ENCODE measurements at places on chromosomes 5 and 9. TPM values are rescaled to one million over a fixed set of nuclear protein-coding genes. Genes with fewer than 3 reads are reported as not detected.

DNA sequence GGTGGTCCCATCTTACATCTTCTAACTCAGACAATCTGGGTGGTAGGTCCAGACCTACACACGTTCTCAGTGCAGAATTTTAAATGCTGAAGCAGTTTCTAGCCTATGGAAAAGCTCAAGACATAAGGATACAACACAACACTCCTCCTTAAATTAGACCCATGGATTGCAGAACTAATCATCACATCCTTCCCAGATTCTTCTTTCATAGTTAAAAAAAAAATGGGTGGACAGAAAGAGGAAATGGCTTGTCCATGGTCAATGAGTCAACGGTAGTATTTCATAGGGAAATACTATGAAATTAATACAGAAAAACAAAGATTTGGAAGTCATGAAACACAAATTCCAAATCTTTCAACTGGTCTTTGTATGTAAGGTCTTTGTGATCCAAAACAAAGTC is 106.9 kb downstream of the PAPPA start:
- no peaks in the 10 kb centered on the region for H3K27me3 ChIP-seq
- H3K4me1 ChIP-seq = no peaks in the 10 kb centered on the region
- H3K4me3 ChIP-seq = no peak overlapping the region
- H3K27ac ChIP-seq = no peak overlapping the region
- no peak for DNase-seq

DNA sequence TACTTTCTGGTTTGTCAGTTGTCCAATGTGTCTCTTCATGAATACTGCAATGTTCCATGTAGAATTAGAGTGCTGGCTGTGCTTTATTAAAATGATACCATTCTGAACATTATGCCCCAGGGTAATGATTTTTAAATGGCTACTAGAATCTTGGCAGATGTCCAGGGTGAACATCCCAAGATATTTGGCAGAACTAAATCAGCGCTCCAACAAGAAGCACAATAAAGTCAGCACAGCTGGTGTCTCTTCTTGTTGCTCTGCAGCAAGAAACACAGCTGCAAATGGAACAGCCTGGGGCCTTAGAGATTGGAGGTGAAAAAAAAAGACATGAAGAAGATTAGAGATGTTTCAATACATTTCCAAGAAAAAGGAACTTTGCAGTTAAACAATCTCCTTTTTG is 248.3 kb downstream of the CDH18 start:
- H3K27ac ChIP-seq = no peak overlapping the region
- no peaks in the 10 kb centered on the region for H3K4me1 ChIP-seq
- no peaks in the 10 kb centered on the region for H3K27me3 ChIP-seq
- no peak overlapping the region for H3K4me3 ChIP-seq

DNA sequence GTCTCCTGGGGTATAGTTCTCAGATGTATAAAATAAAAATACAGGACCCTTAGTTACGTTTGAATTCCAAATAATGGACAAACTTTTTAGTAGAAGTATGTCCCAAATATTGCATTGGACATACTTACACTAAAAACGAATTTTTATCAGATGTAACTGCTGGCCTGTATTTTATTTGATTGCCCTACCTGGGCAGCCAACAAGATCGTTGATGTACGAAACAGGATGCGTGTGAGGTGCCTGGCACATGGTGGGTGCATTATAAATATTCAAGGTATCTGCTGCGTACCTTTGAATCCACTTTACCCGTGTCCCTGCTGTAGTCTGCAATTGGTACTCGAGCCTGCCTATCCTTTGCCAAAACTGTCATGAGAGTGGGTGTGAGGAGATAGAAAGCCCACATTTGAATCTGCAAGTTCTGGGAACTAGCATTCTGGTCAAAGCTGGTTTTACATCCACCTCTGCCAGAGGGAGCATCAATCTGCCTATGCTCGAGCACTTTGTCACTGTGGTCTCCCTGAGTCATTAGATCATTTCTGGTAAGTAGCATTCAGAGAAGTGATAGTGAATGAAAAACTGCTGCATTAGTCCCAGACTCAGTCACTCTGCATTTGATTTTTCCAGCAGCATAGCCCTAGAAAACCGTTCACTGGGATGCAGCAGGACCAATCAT is 133.7 kb upstream of the IQGAP2 start:
- H3K4me3 ChIP-seq = no peak overlapping the region
- peaks cover 3% of the 10 kb centered on the region for H3K4me1 ChIP-seq
- H3K27ac ChIP-seq = no peak overlapping the region
- no peaks in the 10 kb centered on the region for H3K27me3 ChIP-seq
- no peaks in the 10 kb centered on the region for H3K36me3 ChIP-seq

- no peak for DNase-seq
- no peak overlapping the region for H3K4me3 ChIP-seq
- no peaks in the 10 kb centered on the region for H3K36me3 ChIP-seq
- H3K27ac ChIP-seq = no peak overlapping the region
- no peaks in the 10 kb centered on the region for H3K4me1 ChIP-seq
Observed at GRCh38 chr5:113989913-113990305, 372.0 kb upstream of the KCNN2 start.

DNA sequence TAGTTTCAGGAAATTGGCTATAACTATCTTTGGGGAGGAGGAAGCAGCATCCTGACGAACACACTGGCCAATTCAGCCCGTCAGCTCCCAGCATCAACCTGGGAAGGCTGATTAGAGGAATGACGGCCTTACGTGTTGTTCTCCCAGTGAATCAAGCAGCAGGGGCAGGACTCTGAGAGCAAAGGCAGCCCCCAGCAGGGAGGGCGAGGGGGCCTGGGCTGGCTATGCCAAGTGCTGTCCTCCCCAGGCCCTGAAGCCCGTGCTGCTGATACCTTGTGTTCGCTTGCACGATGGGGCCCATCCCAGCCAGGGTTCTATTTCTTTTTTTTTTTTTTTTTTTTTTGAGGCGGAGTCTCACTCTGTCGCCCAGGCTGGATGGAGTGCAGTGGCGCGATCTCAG is 254.1 kb downstream of the FSTL4 start:
- H3K36me3 ChIP-seq = no peaks in the 10 kb centered on the region
- no peaks in the 10 kb centered on the region for H3K27me3 ChIP-seq
- H3K4me3 ChIP-seq = no peak overlapping the region
- H3K4me1 ChIP-seq = no peaks in the 10 kb centered on the region
- DNase-seq = no peak
- no peak overlapping the region for H3K27ac ChIP-seq

DNA sequence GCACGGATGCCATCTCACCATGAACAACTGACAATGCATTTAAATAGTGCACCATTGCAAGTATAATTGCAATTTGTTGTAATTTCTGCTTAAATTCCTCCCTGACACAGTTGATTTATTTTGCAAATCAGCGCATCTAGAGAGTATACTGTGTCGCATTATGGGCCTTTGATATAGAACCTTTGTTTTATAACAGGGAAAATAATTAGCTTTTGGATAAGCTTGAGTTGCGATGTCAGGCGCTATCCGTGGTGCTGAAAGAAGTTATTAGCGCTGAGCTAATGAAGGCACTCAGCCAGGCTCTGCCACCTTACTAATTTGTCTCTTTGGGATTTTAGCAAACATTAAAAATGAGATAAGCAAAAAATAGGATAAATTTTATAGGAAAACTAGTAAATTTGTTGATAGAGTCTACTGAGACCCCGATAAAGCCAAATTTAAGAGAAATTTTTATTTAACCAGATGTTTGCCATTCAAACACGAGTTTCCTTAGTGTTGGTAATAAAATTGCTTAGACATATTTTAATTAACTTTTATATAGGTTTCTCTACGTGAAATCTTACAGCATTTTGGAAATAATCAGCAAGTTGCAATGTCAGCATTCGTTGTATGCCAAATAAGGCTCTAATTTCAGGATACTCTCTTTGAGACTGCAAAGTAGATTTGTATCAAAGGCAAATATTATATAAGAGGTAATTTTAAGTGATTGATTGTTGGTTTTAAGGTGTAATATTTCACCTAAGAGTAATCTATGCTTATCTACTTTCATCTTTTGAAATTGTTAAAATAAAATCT is 355.5 kb downstream of the TLR4 start:
- DNase-seq = no peak
- H3K4me3 ChIP-seq = no peak overlapping the region
- no peaks in the 10 kb centered on the region for H3K4me1 ChIP-seq
- H3K36me3 ChIP-seq = no peaks in the 10 kb centered on the region
- no peak overlapping the region for H3K27ac ChIP-seq

GRCh38 chr9:36017278-36017677 is 19.4 kb upstream of the RECK start:
- no peaks in the 10 kb centered on the region for H3K27me3 ChIP-seq
- no peaks in the 10 kb centered on the region for H3K36me3 ChIP-seq
- no peak overlapping the region for H3K27ac ChIP-seq
- no peaks in the 10 kb centered on the region for H3K4me1 ChIP-seq

GRCh38 chr9:133353548-133353947 is 2.7 kb downstream of the SURF1 start:
- no peak for DNase-seq
- no peak overlapping the region for H3K27ac ChIP-seq
- no peaks in the 10 kb centered on the region for H3K27me3 ChIP-seq
- H3K4me1 ChIP-seq = peaks cover 15% of the 10 kb centered on the region

GRCh38 chr9:134389642-134390041 is 63.4 kb downstream of the RXRA start:
- H3K4me1 ChIP-seq = peaks cover 18% of the 10 kb centered on the region
- H3K27ac ChIP-seq = no peak overlapping the region
- H3K4me3 ChIP-seq = no peak overlapping the region
- H3K27me3 ChIP-seq = no peaks in the 10 kb centered on the region
- no peak for DNase-seq

DNA sequence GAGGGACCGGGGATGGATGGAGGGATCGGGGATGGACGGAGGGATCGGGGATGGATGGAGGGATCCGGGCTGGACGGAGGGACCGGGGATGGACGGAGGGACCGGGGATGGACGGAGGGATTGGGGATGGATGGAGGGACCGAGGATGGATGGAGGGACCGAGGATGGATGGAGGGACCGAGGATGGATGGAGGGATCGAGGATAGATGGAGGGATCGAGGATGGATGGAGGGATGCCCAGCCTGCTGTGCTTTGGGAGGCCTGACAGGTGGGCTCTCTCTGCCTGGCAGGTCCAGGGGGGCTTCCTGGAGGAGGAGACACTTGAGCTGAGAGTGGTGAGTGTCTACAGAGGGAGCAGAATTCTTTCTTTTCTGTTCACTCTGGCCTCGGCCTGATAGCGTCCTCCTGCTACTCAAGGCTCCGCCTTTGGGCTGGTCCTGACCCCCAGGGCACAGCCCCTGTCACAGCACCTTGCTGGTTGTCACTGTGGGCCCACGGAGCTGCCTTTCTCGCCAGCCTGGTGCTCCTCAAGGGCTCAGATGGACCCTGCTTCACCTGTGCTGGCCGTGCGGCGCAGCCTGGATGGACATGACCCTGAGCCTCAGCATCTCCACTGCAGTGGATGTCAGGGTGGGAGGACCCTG is 42.2 kb upstream of the RNF130 start:
- no peak overlapping the region for H3K4me3 ChIP-seq
- no peak for DNase-seq
- H3K27ac ChIP-seq = no peak overlapping the region
- no peaks in the 10 kb centered on the region for H3K27me3 ChIP-seq
- H3K4me1 ChIP-seq = no peaks in the 10 kb centered on the region
- H3K36me3 ChIP-seq = no peaks in the 10 kb centered on the region

DNA sequence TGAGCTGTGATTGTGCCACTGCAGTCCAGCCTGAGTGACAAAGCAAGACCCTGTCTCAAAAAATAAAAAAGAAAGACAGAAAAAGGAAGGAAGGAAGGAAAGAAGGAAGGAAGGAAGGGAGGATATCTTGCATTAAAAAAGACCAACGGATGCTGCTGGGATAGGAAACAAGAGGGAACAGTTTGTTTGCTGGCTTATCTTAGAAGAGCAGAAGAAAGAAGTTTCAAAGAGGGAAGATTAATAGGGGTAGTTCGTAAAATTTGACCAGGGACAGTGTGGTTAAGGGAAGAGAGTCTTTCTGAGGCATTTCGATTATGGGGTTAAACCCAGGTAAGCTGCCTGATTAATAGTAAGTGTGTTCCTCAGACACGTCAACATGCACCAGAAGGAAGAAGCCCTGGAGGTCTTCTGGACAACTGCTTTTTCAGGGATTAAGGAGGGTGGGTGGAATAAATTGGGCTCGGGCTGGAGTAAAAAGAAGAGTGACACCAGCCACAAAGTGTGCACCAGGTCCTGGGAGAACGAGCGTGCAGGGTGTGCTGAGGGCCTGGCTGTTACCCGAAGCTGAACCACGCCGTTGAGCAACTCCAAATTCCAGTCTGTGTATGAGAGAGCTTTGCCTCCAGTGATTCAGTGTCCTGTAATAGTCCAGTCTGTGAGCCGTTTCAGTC is 24.8 kb downstream of the FYB1 start:
- H3K4me1 ChIP-seq = no peaks in the 10 kb centered on the region
- H3K36me3 ChIP-seq = no peaks in the 10 kb centered on the region
- H3K27me3 ChIP-seq = no peaks in the 10 kb centered on the region

DNA sequence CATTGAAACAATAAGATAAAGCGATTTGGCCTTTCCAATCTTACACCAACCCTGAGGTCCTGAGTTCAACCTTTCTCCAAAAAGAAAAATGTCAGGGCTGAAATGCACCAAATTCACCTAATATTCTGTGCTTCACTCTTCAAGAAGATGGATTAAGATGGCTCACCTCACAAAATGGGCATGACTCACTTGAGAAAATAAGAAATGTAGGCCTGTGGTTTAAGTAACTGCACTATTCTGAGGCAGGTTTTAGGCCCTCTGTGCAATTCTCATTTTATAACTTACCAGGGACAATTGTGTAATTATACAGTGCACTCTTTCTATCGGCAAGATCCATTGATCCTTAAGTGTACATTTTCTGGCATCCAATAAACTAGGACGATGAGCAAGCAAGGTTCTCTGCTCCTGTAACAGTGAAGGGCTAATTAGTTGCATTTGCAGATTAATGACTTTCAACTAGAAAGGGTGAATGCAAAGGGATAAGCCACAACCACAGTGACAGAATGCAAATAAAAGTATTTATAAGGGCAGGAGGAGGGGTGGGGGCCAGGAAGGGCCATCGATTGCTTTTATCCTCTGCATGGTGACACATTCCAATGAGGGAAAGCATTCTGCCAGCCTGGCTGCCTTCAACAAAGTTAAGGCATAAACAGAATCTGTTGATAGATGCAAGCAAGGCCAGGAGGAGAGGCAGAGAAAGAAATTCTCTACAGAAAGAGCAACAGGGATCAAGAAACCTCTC is 214.5 kb downstream of the CAAP1 start:
- no peak overlapping the region for H3K4me3 ChIP-seq
- H3K36me3 ChIP-seq = no peaks in the 10 kb centered on the region
- no peaks in the 10 kb centered on the region for H3K4me1 ChIP-seq
- no peak for DNase-seq
- no peaks in the 10 kb centered on the region for H3K27me3 ChIP-seq

GRCh38 chr5:168780888-168781287 is 201.7 kb upstream of the PANK3 start:
- H3K4me1 ChIP-seq = no peaks in the 10 kb centered on the region
- DNase-seq = no peak
- no peaks in the 10 kb centered on the region for H3K36me3 ChIP-seq
- H3K4me3 ChIP-seq = no peak overlapping the region
- H3K27ac ChIP-seq = no peak overlapping the region

GRCh38 chr5:137989419-137989818 is 43.5 kb downstream of the FAM13B start:
- DNase-seq = no peak
- H3K36me3 ChIP-seq = no peaks in the 10 kb centered on the region

The GMCL2 gene
- total RNA-seq = not detected

The PDLIM4 gene
- 2.2 TPM for total RNA-seq

The PTGER4 gene
- total RNA-seq = 38.0 TPM

The SPAAR gene
- total RNA-seq = 0.12 TPM

All from pancreas (tissue), 10 donors.